H9 (cell line): ENCODE measurements at places on chromosomes 4 and X.

DNA sequence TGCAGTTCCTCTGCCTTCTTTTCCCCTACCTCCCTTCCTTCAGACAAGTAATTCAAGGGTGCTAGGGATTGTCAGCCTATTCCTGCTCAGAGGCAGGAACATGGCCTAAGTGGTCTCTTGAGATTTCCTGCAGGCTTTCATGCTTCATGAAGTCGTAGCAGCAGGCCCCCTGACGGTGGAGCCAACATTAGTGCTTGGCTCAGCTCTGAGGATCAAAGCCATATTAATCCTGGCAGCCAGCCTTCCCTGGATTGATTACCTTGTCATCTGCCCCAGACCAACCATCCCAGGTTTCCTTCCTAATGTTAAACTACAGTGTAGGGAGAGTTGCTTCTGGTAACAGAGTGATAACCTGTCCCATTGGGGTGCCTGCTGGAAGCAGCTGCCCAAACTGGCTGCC is 84.1 kb downstream of the SLC16A2 start:
- no peak for DNase-seq

GRCh38 chr4:1347410-1347864 is 429 bp downstream of the UVSSA start:
- peak; percentile 65 for DNase-seq

GRCh38 chr4:41129128-41129754 is 85.1 kb downstream of the APBB2 start:
- no peak for DNase-seq

DNA sequence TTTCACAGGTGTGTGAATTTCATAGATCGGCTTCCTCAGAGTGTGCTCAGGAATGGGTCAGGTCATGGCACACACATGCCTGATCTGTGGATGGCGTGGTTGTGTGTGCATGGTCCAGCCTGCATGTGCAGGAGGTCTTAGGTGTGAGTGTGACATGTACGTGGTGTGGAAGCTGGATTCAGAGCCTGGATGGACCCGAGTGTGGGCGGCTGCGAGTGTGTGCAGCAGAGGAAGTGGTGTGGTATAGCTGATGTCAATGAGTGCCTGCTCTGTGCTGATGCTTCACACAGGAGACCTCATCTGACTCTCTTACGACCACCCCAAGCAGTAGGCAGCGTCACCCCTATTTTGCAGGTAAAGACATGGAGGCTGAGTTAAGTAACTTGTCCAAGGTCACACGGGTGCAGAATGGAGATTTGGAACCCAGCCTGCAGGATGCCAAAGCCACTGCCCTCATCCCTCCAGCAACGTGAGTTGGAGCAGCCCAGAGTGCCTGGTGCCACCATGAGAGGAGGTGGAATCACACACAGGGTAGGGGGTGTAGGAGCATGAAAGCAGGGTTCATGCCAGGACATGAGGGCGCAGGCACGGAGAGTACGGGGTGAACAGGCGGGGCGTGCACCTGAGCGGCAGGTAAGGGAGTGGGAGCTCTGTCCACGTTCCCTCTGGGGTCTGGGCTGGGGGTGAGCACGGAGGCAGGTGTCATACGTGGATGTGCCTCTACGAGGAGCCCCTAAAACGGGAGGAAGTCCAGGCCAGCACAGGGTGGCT is 24.2 kb upstream of the C4orf50 start:
- DNase-seq, result no peak
